ENCODE measurements at places on chromosomes 3 and 15.

- DNase-seq, result no peak
Observed at GRCh38 chr3:32484436-32484835, 18.2 kb downstream of the CMTM6 start.

DNA sequence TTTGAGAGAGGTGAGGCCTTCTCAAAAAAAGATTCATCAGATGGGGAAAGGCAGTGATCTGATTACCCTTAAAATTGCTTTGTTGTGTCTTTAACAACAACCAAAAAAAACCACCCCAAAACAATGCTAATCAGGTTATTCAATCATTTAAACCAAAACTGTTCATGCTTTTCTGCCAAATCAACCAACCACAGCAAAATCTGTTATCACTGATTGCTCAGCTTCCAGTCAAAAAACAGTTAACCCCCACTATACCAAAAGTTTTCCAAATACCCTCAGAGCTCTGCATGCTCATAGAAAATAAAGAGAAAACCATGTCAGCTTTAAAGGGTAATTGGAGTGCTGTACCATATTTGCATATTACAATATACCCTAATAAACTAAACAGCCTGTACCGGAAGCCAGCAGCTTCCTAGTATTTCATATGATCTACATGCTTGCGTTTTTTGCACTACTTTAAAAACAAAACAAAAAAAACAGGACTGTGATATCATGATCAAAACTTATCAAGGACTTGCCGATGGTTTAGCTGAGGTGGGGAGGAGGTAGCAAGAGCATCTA lies 22.8 kb downstream of the SATB1 start:
- no peak for DNase-seq

DNA sequence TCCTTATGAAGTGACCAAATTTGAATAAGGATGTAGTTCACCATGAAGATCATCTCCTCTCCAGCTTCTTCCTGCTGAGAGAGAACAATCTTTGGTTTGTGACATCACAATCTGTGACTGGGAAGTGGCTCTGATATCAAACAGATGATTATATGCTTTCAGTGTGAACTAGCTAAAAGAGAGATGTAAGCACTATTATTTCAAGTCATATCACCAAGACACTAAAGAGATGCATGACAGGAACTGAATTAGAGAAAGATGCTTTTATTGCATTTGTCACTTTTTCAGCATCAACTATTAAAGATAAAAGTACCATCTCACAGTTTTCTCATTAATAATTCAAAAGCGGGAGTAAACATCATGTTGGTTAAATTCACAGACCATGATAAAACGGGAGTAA lies 3.5 kb downstream of the CHRM5 start:
- no peak for DNase-seq

GRCh38 chr3:38022301-38022700 lies 7.1 kb downstream of the PLCD1 start:
- no peak for DNase-seq

- no peak for DNase-seq
Observed at GRCh38 chr3:186516646-186517045, 27.5 kb downstream of the CRYGS start.

- no peak for DNase-seq
Observed at GRCh38 chr15:24966364-24967103, 11.7 kb downstream of the SNRPN start.

GRCh38 chr3:114460459-114460858 lies 166.6 kb downstream of the TIGIT start:
- no peak for DNase-seq

DNA sequence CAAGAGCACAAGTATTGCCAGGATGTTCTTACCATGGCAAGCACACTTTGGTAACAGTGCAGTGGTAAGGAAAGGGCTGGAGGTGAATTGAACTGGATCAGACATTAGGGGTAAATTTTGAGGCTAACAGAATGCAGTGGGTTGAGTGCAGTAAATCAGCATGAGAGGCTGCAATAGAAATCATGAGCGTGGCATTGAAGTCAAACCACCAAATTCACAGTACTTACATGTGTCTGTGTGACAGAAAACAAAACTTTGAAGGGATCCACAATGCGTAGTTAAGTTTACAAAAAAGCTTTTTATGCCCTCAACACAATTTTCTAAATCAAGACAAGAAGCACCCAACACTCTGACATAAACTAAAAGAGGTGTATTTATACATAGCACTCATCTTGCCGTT lies 428.0 kb upstream of the ARHGEF26 start:
- no peak for DNase-seq

Data from ureter (tissue), 1 donor.